Jurkat, Clone E6-1 (cell line): ENCODE measurements at places on chromosomes 11 and 22.

GRCh38 chr22:45007391-45008185 is 2.2 kb downstream of the PHF21B start:
- DNase-seq: no peak

DNA sequence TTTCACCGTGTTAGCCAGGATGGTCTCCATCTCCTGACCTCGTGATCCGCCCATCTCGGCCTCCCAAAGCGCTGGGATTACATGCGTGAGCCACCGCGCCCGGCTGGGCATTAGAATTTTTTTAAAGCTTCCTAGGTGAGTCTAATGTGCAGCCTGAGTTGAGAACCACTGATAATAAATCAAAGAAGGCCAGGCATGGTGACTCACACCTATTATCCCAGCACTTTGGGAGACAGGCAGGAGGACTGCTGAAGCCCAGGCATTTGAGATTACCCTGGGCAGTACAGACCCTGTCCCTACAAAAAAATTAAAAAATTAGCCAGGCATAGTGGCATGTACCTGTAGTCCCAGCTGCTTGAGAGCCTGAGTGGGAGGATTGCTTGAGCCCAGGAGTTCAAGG is 13.7 kb downstream of the MEI1 start:
- no peak for DNase-seq

GRCh38 chr11:12200991-12201985 is 90.9 kb downstream of the MICAL2 start:
- DNase-seq: no peak

GRCh38 chr11:67442504-67443404 is 522 bp downstream of the CORO1B start:
- DNase-seq: no peak

- DNase-seq: no peak
Observed at GRCh38 chr11:57758174-57758573, 3.4 kb upstream of the CTNND1 start.

GRCh38 chr11:1729692-1730011 is 20.7 kb downstream of the IFITM10 start:
- no peak for DNase-seq

- no peak for DNase-seq
Observed at GRCh38 chr11:18046116-18046777, at the start of gene TPH1. TSS of gene TPH1 (minus strand) at chr11:18046269. CDS start at chr11:18040762, 5,507 bp downstream.

- DNase-seq: no peak
Observed at GRCh38 chr11:24145411-24145810, 351.4 kb upstream of the LUZP2 start.

DNA sequence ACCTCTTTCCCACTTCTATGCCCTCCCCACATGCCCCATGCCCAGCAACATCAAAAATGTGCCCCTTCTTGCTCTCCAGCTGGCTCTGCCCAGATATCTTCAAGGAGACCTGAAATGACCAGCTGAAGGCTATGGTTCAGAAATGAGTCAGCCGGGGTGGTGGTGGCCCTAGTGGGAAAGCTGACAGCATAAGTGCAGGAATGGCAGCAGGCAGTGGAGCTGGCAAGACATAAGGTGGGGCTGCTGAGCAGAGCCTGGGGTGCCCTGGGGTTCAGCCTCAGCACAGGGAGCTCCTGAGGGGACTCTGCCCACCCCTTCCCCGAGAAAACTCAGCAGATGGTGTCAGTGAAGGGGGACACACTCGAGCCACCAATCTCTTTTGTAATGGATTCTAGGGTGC is 593.4 kb downstream of the BUD13 start:
- no peak for DNase-seq

- no peak for DNase-seq
Observed at GRCh38 chr11:118117790-118118601, 31.2 kb upstream of the SMIM35 start.

DNA sequence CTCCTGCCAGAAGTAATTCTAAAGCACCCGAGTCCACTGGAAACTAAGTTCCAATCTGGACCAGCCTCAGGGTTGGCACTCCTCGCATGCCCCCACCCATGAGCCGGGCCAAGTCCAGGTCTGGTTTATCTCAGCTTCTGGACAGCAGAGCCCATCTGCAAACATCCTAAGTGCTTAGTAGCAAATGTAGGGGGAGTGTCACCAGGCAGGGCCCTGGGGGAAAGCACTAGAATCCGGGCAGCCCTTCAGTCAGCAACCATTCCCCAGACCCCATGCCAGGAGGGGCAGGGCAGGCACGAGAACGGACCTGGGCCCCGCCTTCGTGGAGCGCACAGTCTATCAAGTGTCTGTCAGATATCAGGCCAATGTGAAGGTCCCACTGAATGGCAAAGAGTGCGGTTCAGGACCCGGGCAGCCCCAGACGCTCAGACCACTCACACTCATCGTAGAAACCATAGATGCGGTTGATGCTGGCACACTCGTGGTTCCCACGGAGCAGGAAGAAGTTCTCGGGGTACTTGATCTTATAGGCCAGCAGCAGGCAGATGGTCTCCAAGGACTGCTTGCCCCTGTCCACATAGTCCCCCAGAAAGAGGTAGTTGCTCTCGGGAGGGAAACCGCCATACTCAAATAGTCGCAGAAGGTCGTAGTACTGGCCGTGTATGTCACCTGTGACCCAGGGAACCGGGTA is 1.3 kb downstream of the PPP1CA start:
- no peak for DNase-seq

- no peak for DNase-seq
Observed at GRCh38 chr11:75533896-75534258, 8.1 kb upstream of the GDPD5 start.

- DNase-seq: no peak
Observed at GRCh38 chr11:62665599-62666258, 617 bp downstream of the CSKMT start.

DNA sequence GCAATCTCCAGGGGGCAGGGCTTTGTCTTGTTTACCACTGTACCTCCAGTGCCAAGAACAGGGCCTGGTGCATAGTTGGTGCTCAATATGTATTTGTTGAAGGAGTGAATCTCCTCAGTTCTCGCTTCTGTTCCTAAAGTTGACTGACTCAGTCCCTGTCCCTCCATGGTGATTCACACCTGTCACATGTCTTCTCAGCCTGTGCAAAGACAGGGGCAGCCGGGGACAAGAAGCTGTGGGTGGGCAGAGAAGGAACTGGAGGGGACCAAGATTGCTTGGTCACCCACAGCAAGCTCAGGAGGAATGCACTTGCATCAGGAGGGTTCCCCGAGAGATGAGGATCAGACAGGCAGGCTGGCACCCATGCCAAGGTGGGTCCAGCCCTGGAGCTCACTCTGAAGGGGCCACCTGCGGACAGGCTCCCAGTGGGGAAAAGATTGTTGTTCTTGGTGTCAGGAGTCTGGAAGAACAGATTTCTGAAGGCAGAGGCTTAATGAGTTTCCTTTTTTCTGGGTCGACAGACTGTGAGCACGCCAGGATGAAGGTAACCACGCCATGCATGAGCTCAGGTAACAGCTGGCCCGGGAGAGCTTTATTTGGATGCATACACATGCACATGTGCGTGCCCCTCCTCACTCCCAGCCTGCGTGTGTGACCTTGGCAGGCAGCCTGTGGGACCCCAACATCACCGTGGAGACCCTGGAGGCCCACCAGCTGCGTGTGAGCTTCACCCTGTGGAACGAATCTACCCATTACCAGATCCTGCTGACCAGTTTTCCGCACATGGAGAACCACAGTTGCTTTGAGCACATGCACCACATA is 16.9 kb downstream of the IL17RA start:
- DNase-seq: no peak

GRCh38 chr22:49262167-49262566 is 565.5 kb downstream of the BRD1 start:
- DNase-seq: no peak

DNA sequence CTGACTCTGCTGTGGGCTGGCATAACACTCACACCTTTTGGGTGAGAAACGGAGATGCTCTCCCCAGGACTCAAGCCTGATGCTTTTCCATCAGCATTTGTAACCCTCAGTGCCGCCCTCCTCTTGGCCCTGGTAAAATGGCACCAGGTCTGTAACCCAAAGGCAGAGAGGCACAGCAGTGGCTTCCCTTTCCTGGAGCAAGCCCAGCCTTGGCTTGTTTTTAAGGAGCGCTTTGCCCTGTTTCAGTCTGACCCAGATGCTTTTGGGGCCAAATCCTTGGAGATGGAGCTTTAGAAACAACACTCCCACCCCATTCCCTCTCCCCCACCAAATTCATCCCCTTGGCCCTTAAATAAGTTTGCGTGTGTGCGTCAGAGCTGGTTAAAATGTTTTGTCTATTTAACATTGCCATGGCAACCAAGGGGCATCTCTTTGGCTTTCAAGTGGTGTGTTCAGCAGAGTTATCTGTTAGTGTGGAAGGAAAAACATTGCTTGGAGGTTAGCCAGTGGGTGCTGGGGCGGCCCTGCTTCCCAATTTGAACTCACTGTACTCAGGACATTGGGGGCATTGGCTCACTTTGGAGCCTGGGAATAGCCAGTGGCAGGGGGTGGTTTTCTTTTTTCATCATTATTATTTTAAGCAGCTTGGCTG is 134.1 kb downstream of the NAV2 start:
- no peak for DNase-seq

- DNase-seq: peak; percentile 88
Observed at GRCh38 chr11:27362749-27363575, at the start of gene CCDC34. TSS of gene CCDC34 (minus strand) at chr11:27363215. CDS start at chr11:27363194, 21 bp downstream.

GRCh38 chr11:118908901-118909618 is 16.7 kb downstream of the BCL9L start:
- DNase-seq: no peak

DNA sequence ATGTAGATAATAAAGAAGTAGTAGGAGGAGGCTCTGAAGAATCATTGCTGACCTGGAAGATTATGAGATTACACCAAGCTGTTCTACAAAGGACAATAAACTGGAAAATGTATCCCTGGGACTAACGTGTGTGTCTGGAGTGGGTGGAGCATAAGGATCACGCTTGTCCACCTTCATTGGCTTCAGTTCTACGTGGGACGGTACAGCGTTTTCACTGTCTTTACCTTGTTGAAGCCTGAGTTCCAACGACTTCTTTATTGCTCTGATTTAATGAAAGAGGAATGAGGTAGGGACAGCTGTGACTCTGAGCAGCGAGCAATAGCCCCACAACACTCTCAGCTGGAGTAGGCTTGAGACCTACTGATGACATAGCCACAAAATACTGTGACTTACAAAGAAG is 87.0 kb downstream of the ARHGAP42 start:
- DNase-seq: no peak

- no peak for DNase-seq
Observed at GRCh38 chr22:49658902-49659280, 168.8 kb downstream of the BRD1 start.

GRCh38 chr11:78244080-78244479 is 55.4 kb downstream of the USP35 start:
- no peak for DNase-seq

DNA sequence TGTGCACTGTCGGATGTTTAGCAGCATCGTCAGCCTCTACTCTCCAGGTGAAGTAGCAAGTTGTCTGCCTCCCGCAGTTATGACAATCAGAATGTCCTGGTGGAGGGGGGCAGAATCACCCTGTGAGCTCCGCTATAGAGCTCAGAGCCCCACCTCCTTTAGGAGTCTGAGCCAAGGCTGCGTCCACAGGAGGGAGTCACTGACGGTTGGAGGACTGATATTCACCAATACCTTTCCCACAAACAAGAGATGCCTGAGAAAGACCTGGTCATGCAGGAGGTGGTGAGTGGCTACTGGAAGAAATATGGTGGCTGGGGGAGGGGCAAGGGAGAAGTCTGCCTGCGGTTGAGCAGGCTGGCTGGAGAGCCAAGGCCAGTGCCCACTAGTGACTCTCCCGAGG is 41.7 kb upstream of the ADA2 start:
- no peak for DNase-seq

- DNase-seq: no peak
Observed at GRCh38 chr11:2304506-2305139, 2.8 kb downstream of the TSPAN32 start.

GRCh38 chr11:69295995-69296889 is 2.3 kb downstream of the MYEOV start:
- no peak for DNase-seq

- no peak for DNase-seq
Observed at GRCh38 chr22:37282385-37282677, at the start of gene CYTH4. TSS of gene CYTH4 (plus strand) at chr22:37282508. CDS start at chr22:37282570, 62 bp downstream.

GRCh38 chr11:1780700-1781592 is 17.2 kb upstream of the CTSD start:
- DNase-seq: no peak
